NCI-H748 treated with DMSO at 0.1 percent for 48 hours (cell line): ENCODE measurements at places on chromosomes 1 and 21.

- no peak for DNase-seq
Measured at GRCh38 chr1:6028042-6028850, 17.4 kb upstream of the KCNAB2 start.

GRCh38 chr1:91278754-91279153 lies 125.9 kb downstream of the HFM1 start:
- DNase-seq, result peak; percentile 1

- DNase-seq, result no peak
Measured at GRCh38 chr21:38960251-38960650, 154.5 kb downstream of the ETS2 start.

DNA sequence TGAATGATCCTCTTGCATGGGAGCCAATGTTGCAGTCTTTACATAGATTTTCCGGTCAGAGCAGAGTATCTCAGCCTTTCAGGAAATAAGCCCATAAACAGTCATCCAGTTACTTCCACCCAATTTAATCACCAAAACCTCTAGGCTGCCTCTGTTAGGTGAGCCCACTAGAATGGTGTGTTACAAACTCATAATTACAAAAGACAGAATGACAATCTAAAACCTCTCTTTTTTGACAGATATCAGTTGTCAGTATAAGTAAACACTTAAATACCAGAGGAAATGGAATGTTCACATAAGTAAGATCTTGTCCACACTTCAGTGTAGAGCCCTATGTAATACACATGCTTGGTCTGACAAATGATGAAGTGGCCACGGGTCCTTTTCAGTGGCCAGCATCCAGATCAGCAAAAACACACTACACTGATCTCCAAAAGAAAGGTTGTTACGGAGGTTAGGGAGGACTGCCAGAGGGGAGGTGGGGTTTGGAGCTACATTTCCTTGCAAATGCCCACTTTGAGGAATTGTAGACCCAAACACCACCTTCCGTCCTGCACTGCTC lies 71.3 kb upstream of the FBXO28 start:
- DNase-seq, result no peak

- DNase-seq, result no peak
Measured at GRCh38 chr1:162919034-162919433, 58.1 kb upstream of the CCDC190 start.

DNA sequence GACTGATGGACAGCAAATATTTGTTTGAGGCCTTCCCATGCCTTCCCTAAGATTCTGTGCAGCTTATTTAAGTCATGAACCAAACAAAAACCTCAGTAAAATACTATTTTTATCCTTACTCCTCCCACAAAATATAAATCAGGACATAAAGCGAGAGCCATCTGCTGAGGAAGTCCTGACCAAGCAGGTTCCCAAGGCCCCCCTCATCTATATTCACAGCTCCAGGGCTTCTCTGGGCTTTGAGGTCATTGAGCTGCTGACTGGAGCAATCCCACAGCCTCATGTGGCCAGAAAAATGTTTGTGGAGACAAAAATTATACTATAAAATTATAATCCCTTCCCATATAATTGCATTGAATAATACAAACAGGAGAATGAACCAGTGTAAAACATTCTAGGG lies 846.2 kb downstream of the ADGRL2 start:
- no peak for DNase-seq

DNA sequence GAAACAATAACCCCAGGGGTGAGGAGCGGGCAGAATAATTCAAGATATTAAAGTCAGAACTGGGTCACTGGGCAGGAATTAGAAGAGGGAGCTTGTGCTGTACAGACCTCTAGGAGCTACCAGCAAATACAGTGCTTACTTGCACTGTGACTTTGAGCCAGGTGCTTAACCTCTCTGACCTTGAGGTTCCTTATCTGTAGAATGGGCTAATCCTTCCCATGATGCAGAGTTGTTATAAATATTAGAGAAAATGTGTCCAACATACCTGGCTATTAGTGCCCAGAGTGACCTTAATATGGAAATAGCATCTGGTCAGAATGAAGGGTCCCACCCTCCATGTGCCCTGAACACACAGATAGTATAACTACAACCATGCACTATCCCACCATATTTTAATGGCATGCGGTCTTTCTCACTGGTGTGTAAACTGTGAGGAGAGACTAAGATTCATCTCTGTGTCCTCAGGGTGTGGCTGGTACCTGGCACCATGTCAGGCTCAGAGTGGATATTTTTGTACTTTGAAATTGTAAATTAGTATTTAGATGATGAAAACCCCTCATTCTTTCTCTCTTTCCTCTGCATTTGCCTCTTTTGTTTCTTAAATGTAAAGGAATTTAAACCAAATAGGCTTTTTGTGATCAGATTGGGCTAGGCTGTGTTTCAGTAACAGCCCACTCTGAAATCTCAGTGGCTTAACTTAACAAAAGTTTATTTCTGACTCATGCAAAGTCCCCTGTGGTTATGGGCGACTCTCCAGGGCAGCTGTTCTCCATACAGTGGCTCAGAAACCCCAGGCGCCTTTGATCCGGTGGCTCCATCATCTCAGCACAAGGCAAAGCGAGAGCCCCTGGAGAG lies 60.0 kb upstream of the ROR1 start:
- no peak for DNase-seq

DNA sequence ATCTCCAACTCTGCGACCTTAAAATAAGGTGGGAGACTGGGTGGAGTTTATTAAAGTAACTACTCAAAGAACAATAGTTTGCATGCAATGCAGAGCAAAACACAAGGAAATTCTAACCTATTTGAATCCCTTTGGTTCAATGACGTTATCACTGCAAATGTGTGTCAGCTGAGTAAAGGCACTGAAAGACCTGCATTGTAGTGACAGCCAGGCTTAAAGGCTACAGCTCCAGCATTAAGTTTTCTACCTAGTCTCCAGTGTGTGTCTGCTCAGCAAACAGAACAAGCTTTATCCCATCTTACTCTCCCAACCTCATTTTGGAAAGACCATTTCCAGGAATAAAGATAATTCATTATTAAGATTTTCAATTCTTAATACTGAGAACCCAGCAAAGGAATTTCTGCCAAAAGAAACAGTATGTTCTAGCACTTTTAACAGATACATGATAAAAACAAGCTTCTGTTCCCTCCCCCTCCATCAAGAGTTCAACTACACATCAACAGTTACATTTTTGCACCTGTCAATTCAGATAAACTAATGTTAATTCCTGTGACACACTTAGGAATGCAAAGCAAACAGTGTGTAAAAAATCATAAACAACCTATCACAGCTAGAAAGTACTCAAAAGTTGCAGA lies 14.2 kb downstream of the PTP4A2 start:
- no peak for DNase-seq

- no peak for DNase-seq
Measured at GRCh38 chr1:61226791-61227567, 144.6 kb downstream of the NFIA start.

DNA sequence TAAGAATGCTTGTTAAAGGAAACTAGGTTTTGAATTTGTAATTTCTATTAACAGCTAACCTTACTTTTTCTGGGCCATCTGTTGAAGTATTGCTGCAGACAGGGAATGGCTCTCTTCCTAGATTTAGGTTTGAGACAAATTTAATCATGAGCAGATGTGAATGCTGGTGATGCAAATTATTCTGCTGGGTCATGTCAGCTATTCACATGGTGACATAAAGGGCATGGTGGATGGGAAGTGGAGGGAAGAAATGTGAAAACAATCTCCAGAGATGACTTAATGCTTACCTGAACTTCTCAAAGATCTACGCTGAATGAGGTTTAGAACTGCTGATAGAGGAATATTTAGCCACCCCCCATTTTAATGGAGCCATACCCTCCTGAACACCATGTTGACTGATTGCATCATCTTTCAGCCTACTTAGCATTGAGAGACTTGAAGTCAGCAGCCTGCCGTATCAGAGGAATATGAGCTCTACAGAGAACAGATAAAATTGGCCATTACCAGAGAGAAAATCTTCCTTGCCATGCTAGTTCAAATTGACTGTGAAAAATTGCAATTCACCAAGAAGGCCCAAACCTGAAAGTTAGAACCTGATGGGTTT lies 138.8 kb downstream of the HHAT start:
- DNase-seq, result no peak

GRCh38 chr1:56336982-56337381 lies 242.4 kb downstream of the PLPP3 start:
- DNase-seq, result no peak

- DNase-seq, result no peak
Measured at GRCh38 chr1:63524201-63524600, 876 bp downstream of the EFCAB7 start.

DNA sequence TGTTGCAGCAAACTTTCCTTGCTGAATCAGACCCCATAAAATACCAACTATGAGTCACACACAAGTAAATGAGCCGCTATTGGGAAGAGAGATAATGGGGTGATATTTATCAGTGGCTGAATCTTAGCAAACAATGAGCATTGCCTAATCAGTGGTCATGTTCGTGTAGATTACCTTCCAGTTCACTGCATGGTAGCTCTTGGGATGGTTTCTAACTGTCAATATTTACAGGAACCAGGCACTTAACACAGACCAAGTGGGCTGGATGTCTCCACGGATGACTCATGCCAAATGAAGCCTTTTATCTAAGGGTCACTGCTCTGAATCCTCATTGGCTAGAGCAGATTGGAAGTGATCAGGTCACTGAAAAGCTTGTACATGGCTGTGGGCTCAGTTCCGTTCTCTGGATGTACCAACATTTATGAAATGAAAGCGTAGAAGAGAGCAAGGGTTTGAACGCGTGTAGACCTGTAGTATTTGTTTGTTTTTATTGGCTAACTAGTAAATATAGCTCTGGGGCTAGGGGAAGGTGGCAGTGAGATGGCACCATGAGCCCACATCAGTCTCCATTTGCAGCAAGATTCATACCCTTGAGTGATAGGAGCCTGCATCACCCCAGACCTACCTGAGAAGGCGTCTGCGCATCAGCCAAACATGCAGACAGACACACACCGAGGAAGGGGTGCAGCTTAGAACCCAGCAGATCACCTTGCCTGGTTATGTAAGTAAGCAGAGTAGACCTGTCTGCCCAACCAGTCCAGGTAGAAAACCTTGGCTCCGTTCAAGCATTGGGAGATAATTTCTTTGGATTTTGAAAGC lies 153.3 kb downstream of the TOMM20 start:
- DNase-seq, result peak; percentile 89

DNA sequence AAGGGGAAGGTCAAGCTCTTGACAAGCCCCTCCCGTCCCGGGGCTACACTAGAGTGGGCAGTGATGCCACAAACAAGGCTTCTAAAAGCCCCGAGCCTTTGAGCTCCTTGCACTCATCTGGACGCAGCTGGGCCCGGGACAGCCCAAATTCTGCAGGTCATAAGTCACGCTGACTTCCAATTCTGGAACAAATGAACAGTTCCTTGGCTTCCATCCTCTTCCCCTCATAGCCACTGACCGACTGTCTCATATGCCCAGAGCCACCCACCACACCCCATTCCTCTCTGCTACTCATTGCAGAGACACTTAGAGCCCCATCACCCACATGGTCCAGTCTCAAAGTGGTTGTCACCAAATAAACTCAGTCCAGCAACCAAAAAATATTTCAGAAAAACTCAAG lies 32.8 kb upstream of the PRELP start:
- DNase-seq, result no peak

GRCh38 chr1:239363930-239364329 lies 22.4 kb upstream of the CHRM3 start:
- DNase-seq, result no peak

DNA sequence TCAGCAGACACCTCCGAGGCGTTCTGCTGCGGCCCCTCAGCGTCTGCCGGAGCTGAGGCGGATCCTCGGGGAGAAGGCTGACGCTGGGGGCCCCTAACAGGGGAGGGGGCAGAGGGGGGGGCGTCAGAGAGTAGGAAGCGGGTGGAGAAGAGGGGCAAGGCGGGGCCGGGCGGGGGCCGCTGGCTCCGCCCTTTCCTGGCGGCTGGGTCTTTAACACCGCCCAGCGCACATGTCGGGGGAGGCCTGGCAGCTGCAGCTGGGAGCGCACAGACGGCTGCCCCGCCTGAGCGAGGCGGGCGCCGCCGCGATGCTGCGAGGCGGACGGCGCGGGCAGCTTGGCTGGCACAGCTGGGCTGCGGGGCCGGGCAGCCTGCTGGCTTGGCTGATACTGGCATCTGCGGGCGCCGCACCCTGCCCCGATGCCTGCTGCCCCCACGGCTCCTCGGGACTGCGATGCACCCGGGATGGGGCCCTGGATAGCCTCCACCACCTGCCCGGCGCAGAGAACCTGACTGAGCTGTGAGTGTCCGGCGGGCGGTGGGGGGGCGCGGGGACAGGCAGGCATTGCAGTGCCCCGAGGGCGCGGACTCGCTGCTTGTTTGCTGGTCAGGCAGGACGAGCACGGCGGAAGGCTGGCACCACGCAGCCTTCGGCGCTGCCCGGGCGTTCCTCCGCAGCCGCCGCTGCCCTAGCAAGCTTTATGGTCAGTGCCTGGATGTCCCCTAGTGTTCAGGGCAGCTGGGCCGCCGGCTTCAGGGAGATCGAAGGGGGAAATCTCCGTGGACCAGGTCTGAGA lies at the start of gene NTRK1:
TSS of gene NTRK1 (plus strand) at position 238 of the 796 bp plus-strand sequence. CDS start at position 308, 70 bp downstream.
- peak; percentile 52 for DNase-seq

DNA sequence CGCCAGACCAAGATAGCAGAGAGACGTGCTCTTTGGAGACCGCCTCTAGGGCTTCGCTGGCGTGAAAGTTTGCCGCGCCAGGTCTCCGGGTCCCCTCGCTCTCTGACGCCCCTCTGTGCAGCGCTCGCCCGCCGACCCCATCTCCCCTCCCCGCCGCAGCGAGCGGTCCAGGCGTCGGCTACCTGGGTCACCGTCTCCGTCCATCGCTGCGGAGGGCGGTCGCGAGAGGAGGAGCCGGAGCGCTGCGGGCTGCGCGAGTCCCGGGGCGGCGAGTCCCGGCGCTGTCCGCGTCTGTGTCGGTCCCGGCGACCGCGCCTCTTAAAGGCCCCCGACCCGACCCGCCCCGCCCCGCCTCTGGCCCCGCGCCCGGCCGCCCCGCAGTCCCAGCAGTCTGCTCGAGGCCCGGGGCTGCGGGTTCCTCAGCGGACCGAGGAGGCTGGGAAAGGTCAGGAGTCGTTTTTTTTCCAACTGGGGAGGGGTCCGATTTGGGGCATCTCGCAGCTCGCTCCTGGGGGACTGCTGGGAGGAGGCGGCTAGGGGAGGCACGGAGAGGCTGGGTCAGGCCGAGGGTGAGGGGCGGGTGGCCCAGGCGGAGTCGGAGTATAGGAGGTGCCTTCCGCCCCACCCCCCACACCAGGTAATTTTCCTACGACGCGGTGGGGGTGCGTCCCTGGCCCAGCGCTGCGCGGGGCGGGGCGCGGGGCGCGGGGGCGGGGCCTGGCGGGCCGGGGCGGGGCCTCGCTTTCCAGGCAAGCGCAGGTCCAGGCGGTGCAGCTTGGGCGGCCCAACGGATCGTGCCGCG lies at the start of the genes FBXO2 and FBXO44:
TSS of gene FBXO2 (minus strand) at position 293 of the 802 bp plus-strand sequence. CDS start at position 204, 89 bp downstream.
TSS of gene FBXO44 (plus strand) at position 741 of the 802 bp plus-strand sequence. CDS start 959 bp downstream, outside the sequence.
- DNase-seq, result no peak

GRCh38 chr1:86445919-86446318 lies 21.9 kb downstream of the CLCA2 start:
- DNase-seq, result no peak
